ENCODE measurements at places on chromosomes 5 and 9. TPM values are rescaled to one million over a fixed set of nuclear protein-coding genes. Genes with fewer than 3 reads are reported as not detected.

DNA sequence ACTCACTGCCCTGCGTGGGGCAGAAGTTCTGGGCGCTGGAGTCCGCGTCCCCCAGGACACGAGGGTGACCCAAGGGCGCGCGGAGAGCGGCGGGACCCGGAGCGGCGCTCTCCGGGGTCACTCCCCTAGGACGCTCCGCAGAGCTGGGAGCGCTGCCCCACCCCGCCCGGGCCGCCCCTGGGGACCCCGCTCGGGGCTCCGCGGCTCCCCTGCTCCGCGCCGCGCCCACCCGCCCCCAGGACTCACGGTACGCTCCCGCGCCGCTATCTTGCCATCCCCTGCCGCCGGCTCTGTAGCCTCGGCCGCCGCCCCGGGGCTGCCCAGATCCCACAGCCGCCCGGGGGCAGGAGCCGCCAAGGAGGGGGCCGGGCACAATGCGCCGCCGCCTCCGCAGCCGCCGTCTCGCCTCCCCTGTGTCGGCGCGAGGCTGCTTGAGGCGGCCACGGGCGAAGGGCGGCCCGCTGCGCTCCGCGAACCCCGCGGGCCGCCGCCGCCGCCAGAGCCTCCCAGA is 303 bp downstream of the LIFR start:
- DNase-seq: no peak

DNA sequence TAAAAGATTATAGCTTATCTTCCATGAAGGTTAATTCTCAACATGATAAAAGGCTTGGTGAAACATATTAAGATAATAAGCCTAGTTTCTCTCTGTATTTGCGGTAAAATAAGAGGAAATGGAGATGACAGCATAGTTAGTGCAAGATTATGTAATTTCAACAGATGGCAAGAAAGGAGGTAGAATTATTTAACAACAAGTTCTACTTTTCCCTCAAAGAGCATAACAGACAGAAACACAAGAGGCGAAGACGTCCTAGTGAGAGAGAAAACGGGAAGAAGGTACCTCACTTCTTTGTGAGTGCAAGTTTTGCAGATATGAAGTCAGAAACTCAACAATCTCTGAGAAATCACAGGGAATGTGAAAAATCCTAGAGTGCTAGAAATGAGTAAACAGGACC is 144.8 kb upstream of the ADCY2 start:
- DNase-seq: no peak

The ZNF367 gene
- total RNA-seq: 1.1 TPM

DNA sequence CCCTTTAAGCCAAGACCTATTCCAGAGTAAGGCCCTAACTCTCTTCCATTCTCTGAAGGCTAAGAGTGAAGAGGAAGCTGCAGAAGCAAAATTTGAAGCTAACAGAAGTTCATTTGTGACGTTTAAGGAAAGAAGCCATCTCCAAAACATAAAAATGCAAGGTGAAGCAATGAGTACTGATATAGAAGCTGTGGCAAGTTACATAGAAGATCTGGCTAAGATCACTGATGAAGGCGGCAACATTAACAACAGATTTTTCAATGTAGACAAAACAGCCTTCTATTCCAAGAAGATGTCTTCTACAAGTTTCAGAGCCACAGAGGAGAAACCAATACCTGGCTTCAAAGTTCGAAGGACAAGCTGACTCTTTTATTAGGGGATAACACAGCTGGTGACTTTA is 1143.4 kb downstream of the CDH12 start:
- no peak for DNase-seq

GRCh38 chr5:75496026-75496425 is 15.4 kb downstream of the CERT1 start:
- no peak for DNase-seq

- no peak for DNase-seq
Observed at GRCh38 chr9:123339666-123340510, 16.1 kb upstream of the CRB2 start.

DNA sequence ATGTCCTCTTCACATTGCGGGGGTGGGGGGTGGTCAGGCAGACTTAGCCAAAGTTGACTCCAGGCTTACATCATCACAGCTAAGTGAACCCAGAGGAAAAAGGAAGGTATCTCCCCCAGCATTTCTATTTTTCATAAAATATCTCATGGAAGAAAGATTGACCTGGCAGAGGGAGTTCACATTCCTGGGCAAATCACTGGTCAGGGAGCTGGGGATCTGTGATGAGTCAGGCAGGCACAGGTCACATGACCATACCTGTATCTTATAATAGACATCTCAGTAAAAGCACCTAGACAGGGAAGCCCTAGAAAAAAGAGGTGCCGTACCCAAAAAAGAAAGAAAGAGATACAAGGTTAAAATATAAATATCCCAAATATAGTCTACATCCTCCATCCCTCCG is 57.3 kb upstream of the WWC1 start:
- no peak for DNase-seq

GRCh38 chr9:106149956-106150355 is 455.6 kb downstream of the TMEM38B start:
- DNase-seq: no peak

DNA sequence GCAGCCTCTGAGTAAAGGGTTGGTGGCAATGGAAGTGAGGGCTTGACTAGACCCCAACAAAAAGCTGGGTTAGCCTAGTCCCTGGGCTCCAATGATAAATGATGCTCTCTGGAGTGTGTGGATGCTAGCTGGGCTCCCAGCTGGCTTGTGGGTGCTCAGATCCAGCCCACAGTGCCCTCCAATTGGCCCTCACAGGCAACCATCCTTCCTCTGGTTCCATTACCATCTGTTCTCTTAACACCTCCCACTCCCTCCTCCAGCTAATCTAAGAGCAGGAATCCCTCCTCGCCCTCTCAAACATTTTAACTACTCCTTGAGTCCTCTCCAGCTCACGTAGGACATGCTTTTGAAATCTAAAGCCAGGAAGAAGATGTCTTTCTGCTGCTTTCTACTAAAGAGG is 25.2 kb upstream of the FRMD3 start:
- DNase-seq: no peak

DNA sequence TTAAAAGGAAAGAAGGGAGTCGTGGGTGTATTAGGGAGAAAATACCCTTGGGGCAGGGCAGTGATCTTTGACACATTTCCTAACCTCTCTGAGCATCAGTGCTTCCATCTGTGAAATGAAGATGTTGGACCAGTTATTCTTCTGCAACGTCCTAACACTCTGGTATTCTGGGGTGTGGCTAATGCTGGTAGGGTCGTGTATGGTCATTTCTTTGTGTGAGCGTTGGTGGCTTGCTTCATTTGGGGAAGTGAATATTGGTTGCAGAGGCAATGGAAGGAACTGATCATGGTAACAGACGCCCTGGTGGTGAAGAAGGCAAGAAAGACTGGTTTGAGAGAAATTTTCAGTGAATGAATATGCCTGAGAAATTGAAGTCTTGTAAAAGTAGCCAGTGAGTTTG is 67.9 kb upstream of the TTC23L start:
- no peak for DNase-seq

GRCh38 chr5:31377274-31377946 is 154.5 kb downstream of the DROSHA start:
- no peak for DNase-seq

DNA sequence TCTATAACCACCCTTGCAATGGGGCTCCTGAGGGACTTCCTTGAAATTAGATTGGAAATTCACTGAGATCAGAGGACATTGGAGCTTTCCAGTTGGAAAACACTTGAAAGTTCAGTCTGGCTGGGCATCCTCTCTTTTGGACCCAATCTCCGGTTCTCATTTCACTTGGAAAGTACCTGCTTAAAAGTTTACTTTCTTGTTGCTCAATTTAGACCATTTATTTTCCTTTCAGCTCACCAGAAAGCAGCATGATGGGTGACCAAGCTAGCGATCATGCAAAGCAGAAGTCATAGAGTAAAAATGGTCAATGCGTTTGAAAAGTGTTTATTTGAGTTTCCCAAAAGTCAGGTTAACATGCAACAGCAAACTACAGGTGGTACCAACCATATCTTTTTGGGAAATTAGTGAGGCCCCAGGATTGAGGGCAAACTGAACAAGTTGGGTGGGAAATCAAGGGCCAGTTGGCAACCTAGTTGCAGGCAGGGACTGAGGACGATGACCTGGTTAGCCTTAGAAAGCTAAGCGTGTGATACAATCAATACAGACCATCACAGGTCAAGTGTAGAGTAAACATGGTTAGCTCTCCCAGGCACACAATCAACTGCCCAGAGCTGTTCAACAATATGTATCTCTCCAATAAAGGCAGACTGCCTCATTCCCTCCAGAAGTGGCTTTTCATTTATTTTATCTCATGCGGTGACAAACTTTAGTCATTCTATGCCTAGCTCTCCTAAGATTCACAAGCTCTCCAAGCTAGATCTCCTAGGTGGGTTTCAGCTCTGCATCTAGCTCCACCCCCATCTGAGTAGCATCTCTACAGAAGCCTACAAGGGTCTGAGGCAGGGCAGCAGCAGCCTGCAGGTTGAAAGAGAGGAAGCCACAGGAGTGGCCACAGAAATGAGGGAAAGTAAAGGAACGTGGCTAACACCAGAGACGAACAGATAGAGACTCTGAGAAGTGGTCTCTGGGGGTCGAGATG is 136.9 kb downstream of the UGCG start:
- no peak for DNase-seq

- DNase-seq: no peak
Observed at GRCh38 chr5:58021466-58021865, 438.4 kb downstream of the PLK2 start.

The SPATA31D4 gene
- total RNA-seq: not detected

- no peak for DNase-seq
Observed at GRCh38 chr5:89236900-89237299, 353.9 kb upstream of the MEF2C start.

The NPR3 gene
- 35.8 TPM for total RNA-seq

The GABRA1 gene
- not detected for total RNA-seq

DNA sequence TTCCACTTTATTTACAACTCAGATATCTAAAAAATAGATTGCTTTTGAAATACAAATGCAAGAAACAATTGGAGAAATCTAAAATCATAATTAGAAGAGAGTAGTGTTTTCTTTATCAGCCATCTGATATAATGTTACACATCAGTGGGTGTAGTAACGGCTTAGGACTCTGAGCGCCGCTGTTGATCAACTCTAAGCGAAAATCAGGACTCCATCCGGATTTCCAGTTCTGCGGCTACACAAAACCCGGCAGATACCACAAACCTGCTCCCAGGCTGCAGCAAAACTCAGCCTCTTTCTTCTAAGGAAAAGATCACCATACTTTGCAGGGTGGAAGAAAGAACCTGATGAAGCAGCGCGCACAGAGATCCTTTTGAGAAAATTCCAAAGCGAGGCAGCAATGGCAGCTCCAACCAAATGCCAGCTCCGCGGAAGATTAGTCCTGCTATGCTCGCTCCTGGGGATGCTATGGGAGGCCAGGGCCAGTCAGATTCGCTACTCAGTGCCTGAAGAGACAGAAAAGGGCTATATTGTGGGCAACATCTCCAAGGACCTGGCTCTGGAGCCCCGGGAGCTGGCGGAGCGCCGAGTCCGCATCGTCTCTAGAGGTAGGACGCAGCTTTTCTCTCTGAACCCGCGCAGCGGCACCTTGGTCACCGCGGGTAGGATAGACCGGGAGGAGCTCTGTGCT is at the start of gene PCDHGA9:
TSS of gene PCDHGA9 (plus strand) at position 226 of the 691 bp plus-strand sequence. CDS start at position 401, 175 bp downstream.
- DNase-seq: no peak

DNA sequence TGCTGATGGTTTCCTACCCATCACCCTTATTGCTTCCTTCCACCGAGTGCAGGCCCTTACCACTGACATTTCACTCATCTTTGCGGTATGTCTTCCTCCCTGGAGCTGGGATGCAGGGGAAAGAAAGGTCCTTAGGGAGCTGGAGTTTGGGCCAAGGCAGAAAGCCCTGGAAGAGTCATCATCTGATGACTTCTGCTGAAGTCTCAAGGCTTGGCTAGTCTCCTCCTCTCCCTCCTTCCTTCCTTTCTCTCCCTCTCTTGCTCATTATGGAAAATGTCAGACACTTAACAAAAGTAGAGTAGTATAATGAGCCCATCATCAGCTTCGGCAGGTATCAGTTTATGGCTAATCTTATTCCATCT is 40.0 kb downstream of the LARP1 start:
- DNase-seq: no peak

DNA sequence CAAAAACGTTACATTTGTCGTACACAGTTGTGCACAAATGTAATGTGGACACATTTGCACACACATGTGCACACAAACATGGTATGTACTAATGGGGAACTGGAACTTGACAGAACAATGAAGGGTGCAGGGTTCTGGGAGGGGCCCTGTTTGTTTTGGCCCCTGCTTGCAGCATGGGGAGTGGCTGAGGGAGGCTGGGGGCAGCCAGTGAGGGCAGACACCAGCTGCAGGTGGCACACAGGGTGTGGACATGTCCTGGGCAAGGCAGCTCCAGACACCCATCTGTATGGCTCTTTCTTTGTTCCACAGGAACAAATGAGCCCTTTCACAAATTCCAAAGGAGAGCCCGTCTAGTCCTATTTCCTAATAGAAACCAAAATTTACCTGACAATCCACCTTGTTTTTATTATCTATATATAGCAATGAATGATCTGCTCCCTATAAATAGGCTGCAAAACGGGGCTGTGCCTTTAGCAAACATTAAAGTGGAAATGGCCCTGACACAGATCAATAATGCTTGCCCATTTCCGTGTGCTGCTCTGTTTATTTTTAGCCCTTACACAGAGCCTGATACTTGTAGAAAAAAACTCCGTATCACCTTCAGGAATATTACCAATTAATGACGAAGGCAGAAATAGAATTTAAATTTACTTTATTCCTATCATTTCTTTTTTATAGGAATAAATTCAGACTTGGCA is 26.4 kb downstream of the MARCHF3 start:
- DNase-seq: no peak

DNA sequence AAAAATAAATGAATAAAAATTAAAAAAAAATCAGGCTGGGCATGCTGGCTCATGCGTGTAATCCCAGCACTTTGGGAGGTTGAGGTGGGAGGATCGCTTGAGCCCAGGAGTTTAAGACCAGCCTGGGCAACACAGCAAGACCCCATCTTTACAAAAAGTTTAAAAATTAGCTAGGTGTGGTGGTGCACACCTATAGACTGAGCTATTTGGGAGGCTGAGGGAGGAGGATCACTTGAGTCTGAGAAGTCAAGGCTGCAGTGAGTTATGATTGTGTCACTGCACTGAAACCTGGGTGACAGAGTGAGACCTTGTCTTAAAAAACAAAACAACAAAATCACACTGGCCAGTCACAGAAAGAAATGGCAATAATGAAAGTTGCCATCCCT is 3.4 kb upstream of the CNTRL start:
- no peak for DNase-seq

The EIF4EBP3 gene
- 19.3 TPM for total RNA-seq

- no peak for DNase-seq
Observed at GRCh38 chr5:174317256-174317894, 271.9 kb downstream of the NSG2 start.

The TAL2 gene
- total RNA-seq: not detected

DNA sequence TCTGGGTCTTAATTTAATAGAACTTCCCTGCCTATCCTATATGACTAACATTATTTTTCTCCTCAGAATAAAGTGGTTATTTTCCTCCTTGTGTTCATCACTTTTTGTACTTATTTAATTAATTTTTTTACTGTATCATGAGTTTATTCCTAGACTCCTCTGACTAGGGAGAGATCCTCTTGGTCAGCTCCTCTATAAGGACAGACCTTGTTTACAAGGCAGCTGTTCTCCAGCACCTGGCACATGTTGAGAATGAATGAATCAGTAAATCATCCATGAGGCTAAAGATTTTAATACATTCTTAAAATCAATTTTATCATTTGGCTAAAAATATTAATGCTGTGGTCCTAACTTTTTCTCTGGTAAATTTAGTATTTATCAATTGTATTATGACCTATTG is 139.8 kb downstream of the NUDT12 start:
- DNase-seq: no peak

The CAMK2A gene
- 1.3 TPM for total RNA-seq

The PCDHGB1 gene
- total RNA-seq: 1.8 TPM

- no peak for DNase-seq
Observed at GRCh38 chr5:141223112-141223783, at the start of gene PCDHB14. Gene PCDHB14 (plus strand): TSS chr5:141223343. CDS start chr5:141223506, 163 bp downstream.

GRCh38 chr5:131389096-131389868 is 125.4 kb downstream of the CDC42SE2 start:
- no peak for DNase-seq

Data from lower lobe of right lung (tissue), 2 donors.